ENCODE measurements at places on chromosomes 12 and 14. TPM values are rescaled to one million over a fixed set of nuclear protein-coding genes. Genes with fewer than 3 reads are reported as not detected.

Gene CEP170B
- 24.2 TPM for total RNA-seq

Gene ADAM21
- not detected for total RNA-seq

Gene OR4E2
- total RNA-seq: not detected

Gene RBP5
- not detected for total RNA-seq

Gene USP44
- 0.20 TPM for total RNA-seq

Gene C12orf54
- total RNA-seq: not detected

Gene KRT2
- not detected for total RNA-seq

Gene TSPAN19
- total RNA-seq: not detected

Gene MYF5
- not detected for total RNA-seq

Gene DRAM1
- total RNA-seq: 19.8 TPM

Gene ARHGAP9
- 0.35 TPM for total RNA-seq

Gene PZP
- total RNA-seq: not detected

Gene PLEKHG7
- not detected for total RNA-seq

Gene IRAK3
- total RNA-seq: 0.91 TPM

Gene PRPF40B
- 6.5 TPM for total RNA-seq

Gene TMEM229B
- 0.19 TPM for total RNA-seq

Gene SLCO1B3
- 11.2 TPM for total RNA-seq

Gene MYL6B
- 81.2 TPM for total RNA-seq

Gene CLEC4D
- not detected for total RNA-seq

Gene STAC3
- 0.61 TPM for total RNA-seq

Gene HVCN1
- 0.53 TPM for total RNA-seq
